Stimulated activated CD8-positive, alpha-beta memory T cell treated with anti-CD3 and anti-CD28 coated beads, Interleukin-7, amount 100 ng/mL, for 1 hour (primary cell): ENCODE measurements at places on chromosomes 7 and 10.

GRCh38 chr7:156474241-156474743 is 166.3 kb upstream of the RNF32 start:
- no peak for DNase-seq

DNA sequence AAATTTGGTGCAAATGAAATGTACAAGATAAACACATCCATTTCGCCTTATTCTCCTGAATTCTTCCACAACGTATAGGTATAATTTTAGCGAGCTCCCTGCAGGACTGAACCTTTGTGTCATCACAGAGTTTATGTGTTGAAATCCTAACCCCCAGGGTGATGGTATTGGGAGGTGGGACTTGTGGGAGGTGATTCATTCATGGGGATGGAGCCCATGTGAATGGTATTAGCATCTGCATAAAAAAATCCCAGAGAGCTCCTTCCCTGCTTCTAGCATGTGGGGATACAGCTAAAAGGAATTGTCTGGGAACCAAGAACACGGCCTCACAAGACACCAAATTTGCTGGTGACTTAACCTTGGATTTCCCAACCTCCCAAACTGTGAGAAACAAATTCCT is 741.4 kb upstream of the VSTM2A start:
- DNase-seq = no peak

- no peak for DNase-seq
Observed at GRCh38 chr10:103795634-103796270, 59.6 kb downstream of the SH3PXD2A start.

DNA sequence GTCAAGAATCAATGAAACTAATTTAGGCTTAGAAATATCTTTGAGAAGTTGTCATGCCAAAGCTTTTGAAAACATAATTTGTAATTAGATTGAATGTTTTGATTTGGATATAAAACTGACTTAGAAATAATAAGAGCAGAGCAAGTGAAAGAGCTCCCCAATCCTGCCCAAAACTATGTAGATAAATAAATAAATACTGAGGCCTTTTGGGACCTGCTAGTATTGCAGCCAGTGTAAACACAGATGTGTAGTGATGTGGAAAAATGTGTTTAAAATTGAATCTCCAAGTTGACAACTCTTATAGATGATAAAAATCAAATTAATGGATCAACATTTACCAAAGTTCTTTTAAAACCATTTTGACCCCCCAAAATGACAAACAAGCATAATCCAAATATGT is 896.1 kb downstream of the CNTNAP2 start:
- no peak for DNase-seq

GRCh38 chr7:34902182-34902581 is 135.1 kb downstream of the DPY19L1 start:
- DNase-seq = no peak

- DNase-seq = no peak
Observed at GRCh38 chr7:3494947-3495346, 193.9 kb downstream of the SDK1 start.

DNA sequence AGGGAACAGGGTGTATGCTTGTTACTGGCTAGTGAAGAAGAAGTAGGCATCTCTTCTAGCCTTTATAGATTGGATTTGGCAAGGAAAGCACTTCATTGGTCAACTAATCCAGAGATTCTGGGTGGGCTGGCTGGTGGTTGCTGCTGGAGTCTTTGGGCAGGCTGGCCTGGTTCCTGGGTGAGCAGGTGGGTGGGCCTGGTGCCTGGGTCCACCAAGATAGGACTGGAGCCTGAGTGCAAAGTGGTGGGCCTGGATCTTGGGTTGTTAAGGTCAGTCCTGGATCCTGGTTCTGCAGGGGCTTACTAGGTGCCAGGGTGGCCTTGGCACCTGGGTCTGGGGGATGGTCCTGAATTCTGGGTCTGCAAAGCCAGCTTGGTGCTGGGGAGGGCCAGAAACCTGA is 482.4 kb upstream of the GHITM start:
- no peak for DNase-seq

DNA sequence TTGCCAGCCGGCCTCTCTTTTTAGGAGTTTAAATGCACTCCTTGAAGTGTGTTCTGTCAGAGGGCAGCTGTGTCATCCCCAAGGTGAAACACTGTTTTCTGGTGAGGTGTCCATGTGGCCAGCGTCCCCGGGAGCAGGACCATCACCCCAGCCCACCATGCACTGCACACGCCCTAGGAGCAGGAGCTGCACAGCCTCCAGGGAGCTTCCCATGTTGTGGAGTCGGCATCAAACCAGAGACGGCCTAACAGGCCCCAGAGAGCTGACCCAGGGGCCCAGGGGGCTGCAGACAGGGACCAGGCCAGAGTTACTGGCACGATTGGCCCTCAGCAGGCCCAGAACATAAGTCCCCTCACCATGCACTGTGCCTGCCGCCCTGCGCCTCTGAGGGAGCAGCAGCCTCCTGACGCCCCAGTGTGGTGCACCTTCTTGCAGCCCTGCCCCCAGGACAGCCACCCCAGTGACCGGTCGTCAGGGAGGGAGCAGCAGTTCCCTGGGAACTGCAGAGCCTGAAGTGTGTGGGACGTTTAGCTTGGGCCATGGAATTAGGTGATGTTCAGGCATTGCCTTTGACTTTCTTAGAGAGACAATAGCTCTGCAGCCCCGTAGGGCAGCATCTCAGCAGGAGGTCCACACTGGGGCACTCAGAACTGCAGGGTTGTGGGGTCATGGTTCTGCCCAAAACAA is 97.9 kb downstream of the NKX6-2 start:
- no peak for DNase-seq

DNA sequence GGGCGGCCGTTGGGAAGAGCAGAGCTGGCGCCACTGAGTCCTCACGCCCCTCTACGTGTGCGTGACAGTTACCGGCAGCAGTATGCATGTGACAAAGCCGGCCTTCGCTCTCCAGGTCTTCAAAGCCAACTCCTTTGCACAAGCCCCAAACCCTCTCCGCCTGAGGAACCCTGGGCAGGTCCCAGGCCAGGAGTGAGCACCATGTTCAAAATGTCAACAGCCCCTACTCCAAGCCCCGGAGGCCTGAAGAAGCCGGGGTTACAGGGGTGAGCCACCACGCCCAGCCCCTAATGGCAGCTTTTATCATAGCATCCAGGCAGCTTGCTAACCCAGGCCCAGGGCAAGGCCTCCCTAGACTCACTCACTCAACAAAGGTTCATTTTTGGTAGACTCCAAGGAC is 70.8 kb downstream of the OAT start:
- no peak for DNase-seq

- DNase-seq = no peak
Observed at GRCh38 chr7:26950889-26951288, 86.5 kb upstream of the SKAP2 start.

GRCh38 chr10:51340845-51341610 is 266.7 kb downstream of the PRKG1 start:
- no peak for DNase-seq

DNA sequence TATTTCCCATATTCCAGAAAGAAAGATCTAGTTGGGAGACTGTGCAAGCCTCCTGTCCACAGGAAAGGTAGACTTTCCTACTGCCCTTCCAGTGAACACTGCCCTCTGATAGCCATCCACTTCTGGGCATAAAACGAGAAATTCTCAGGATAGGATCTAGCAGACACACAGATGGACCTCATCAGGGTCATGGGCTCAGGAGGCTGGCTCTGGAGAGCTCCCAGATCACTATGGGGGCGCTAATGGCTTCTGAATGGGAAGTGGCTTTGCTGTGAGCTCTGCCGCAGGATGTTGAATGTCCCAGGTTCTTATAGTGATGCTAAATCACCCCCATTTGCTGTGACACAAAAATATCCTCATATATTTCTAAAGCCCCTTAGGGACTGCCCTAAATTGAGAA is 77.1 kb downstream of the SVIL start:
- no peak for DNase-seq

- DNase-seq = no peak
Observed at GRCh38 chr7:2266911-2267310, 24.9 kb downstream of the NUDT1 start.

DNA sequence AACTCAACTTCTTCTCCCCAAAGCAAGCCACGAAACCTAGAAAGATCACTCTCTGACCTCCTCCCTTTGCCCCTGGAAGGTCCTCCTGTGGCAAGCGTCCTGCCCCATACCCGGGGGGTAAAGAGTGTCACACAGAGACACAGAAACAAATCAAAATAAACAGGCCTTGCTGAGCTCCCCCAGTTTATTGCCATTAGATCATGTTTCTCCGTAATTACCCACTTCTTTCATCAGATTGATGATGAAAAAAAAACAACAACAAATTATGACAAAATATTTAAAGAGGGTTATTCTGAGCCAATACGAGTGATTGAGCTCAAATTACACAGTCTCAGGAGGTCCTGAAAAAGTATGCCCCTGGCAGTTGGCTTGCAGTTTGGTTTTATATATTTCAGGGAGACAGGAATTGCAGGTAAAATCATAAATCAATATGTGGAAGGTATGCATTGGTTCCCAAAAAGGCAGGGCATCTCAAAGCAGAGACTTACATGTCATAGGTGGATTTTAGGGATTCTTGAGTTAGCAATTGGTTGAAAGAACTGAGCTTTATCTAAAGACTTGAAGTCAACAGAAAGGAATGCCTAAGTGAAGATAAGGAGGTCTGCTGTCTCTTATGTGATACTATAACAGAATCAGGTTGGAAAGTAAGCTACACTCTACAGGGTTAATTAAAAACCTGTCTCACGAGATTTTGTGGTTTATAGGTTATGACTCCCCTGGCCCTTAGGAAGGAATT is 86.2 kb downstream of the APBB1IP start:
- DNase-seq = no peak

GRCh38 chr7:131774419-131775220 is 218.2 kb upstream of the PODXL start:
- no peak for DNase-seq

- no peak for DNase-seq
Observed at GRCh38 chr7:4144811-4145510, 537.1 kb upstream of the FOXK1 start.

GRCh38 chr7:67950321-67951083 is 953.9 kb downstream of the TYW1 start:
- DNase-seq = no peak

DNA sequence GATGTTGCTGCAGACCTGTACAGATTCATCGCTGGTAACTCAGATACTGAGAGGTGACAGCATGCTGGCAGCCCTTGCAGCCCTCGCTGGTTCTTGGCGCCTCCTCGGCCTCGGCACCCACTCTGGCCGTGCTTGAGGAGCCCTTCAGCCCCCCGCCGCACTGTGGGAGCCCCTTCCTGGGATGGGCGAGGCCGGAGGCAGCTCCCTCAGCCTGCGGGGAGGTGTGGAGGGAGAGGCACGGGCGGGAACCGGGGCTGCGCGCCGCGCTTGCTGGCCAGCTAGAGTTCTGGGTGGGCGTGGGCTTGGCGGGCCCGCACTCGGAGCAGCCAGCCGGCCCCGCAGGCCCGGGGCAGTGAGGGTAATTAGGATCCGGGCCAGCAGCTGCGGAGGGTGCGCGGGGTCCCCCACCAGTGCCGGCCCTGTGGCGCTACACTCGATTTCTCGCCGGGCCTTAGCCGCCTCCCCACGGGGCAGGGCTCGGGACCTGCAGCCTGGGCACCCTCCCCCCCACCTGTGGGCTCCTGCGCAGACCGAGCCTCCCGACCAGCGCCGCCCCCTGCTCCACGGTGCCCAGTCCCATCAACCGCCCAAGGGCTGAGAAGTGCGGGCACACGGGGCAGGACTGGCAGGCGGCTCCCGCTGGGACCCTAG is 12.2 kb upstream of the GTPBP10 start:
- DNase-seq = no peak

DNA sequence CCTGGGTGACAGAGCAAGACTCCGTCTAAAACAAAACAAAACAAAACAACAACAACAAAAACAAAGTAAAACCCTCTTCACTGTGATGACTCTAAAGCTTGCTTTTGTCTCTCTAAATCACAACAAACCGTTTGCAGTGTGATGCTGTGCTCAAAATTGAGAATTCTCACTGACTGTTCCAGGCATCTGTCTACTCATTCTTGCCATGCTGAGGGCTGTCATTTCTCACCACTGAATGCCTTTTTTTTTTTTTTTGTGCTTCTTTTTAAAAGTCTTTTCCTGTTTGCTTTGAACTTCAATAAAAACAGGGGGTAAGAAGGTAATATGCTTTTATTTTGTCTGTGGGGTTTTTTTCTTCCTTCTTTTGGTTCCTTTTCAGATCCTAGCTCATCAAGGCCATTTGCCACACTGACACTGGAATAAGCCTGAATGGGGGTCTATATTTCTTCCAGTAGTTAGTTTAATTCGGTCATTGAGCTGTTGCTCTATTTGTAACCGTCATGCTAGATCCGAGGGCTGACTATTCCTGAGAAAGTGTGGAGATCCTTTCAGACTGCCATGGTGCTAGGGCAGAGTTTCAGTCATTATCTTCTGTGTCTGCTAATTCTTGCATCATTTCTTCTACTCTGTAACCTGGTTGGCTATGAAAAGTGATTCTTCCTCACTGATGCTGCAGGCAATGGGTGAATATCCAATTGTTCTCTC is 10.6 kb downstream of the FAS start:
- no peak for DNase-seq

GRCh38 chr7:19972876-19973275 is 199.5 kb upstream of the TMEM196 start:
- no peak for DNase-seq

DNA sequence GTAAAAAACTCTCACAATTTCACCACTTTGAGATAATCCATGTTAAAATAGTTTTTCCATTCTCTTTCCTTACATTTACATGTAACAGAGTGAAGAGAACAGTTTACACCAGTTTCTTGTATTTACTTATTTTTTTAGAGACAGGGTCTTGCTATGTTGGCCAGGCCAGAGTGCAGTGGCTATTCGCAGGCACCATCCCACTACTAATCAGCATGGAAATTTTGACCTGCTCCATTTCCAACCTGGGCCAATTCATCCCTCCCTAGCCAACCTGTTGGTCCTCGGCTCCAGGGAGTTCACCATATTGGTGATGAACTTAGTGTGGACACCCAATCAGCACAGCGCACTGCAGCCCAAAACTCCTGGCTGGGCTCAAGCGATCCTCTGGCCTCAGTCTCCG is 74.1 kb downstream of the LYZL2 start:
- no peak for DNase-seq

DNA sequence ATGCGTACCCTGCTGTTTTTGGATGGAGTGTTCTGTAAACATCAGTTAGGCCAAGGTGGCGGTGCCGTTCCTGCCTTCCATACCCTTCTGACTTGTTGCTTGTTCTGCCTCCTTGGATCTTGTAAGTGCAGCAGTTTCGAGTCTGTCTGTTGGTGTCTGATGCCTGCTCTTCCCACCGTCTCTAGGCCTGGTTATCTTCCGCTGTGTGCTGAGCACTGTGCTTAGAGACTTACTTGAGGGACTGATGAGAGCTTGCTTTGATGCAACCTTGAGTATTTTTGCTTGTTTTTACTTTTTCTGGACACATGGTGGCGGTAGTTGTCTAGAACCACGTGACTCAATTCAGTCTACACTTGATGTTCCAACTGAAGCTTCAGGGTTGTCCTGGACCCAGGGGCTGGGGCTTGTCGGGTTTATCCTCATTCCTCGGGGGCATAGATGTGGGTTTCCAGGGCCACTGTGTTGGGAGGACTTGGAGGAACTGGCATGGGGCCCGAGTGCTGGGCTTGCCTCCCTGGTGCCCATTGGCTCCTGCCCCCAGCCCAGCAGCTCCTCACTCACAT is 14.4 kb upstream of the SPRN start:
- DNase-seq = no peak

- no peak for DNase-seq
Observed at GRCh38 chr10:11246752-11247467, 229.2 kb downstream of the CELF2 start.
